Right ventricle myocardium superior (tissue), 1 donor: ENCODE measurements at places on chromosomes 1 and 21. TPM values are rescaled to one million over a fixed set of nuclear protein-coding genes. Genes with fewer than 3 reads are reported as not detected.

The TRIM62 gene
- total RNA-seq, result 1.9 TPM

The PPP1R12B gene
- total RNA-seq, result 636 TPM

The ACTL8 gene
- not detected for total RNA-seq

The OVAAL gene
- total RNA-seq, result 1.1 TPM

The ERO1B gene
- total RNA-seq, result 5.0 TPM

The BLACAT1 gene
- not detected for total RNA-seq

The FAM151A gene
- 2.1 TPM for total RNA-seq

The EFNA1 gene
- 41.5 TPM for total RNA-seq

The SLAMF1 gene
- 0.27 TPM for total RNA-seq

The FAAH gene
- 4.8 TPM for total RNA-seq

The MEX3A gene
- total RNA-seq, result 0.16 TPM

The MNDA gene
- 2.9 TPM for total RNA-seq

The CELA3A gene
- not detected for total RNA-seq

The PMF1 gene
- 64.8 TPM for total RNA-seq

The IQGAP3 gene
- total RNA-seq, result 0.56 TPM

The SLC44A3 gene
- 3.3 TPM for total RNA-seq

The INSRR gene
- 0.40 TPM for total RNA-seq

The UBE2U gene
- total RNA-seq, result 1.2 TPM
